Skeletal muscle cell (primary cell): ENCODE measurements at places on chromosomes 1 and 21.

DNA sequence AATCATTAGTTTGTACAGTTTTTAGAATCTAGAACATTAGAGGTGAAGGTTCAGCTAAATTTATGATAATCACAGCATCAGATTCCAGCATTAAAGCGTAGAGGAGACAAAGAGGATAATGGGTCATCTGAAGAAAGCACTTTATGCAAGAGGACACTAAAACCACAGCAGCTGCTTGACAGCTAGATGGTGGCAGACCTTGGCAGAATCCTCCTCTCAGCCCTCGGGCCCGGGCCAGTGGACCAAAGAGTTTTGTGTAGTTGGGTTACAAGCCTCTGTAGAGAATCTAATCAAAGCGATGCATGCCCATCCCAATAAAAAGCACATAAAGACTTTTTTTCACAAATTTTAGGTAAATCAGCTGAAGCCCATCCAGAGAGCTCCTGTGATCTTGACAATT lies 59.4 kb downstream of the AK5 start:
- DNase-seq: no peak

GRCh38 chr1:203065986-203066385 lies 19.8 kb downstream of the MYOG start:
- DNase-seq: no peak

DNA sequence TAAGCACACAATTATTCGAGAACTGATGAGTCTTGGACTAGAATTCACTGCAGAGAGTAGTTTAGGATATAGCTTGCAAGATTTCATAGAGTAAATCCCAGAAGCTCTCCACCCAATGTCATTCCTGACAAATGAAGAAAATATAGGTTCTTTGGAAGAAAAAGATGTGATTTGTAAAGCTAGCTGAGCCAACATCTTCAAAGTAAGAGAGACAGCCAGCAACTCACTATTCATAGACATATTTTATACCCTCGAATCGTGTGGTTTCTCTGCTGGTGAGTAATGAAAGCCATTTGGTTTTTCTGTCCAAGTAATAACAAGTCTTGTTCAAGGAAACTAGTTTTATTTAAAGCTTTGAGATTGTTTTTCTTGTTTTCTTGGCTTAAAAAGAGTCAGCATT lies 165.7 kb upstream of the SYT6 start:
- peak; percentile 35 for DNase-seq

- DNase-seq: no peak
Observed at GRCh38 chr21:32332463-32332951, 33.9 kb downstream of the MRAP start.

- no peak for DNase-seq
Observed at GRCh38 chr1:67217417-67217816, 51.2 kb downstream of the IL23R start.

- no peak for DNase-seq
Observed at GRCh38 chr1:241608379-241609033, 31.7 kb downstream of the CHML start.

GRCh38 chr21:41713495-41714281 lies 53.2 kb downstream of the RIPK4 start:
- no peak for DNase-seq

GRCh38 chr1:92367496-92367895 lies 68.6 kb downstream of the RPAP2 start:
- DNase-seq: no peak

- DNase-seq: no peak
Observed at GRCh38 chr1:58741678-58742553, 41.9 kb downstream of the JUN start.

GRCh38 chr1:180566495-180566894 lies 7.7 kb downstream of the OVAAL start:
- no peak for DNase-seq

DNA sequence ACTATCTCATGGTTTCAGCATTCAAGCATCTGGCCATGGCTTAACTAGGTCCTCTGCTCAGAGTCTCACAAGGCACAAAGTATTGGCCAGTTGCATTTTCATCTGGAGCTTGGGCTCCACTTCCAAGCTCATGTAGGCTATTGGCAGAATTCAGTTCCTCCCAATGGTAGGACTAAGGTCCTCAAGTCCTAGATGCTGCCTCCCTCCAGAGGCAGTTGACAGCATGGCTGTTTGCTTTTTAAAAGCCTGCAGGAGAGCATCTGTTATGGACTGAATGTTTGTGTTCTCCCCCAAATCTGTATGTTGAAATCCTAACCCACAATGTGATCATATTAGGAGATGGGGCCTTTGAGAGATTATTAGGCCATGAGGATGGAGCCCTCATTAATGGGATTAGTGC lies 38.0 kb upstream of the HLX start:
- no peak for DNase-seq

DNA sequence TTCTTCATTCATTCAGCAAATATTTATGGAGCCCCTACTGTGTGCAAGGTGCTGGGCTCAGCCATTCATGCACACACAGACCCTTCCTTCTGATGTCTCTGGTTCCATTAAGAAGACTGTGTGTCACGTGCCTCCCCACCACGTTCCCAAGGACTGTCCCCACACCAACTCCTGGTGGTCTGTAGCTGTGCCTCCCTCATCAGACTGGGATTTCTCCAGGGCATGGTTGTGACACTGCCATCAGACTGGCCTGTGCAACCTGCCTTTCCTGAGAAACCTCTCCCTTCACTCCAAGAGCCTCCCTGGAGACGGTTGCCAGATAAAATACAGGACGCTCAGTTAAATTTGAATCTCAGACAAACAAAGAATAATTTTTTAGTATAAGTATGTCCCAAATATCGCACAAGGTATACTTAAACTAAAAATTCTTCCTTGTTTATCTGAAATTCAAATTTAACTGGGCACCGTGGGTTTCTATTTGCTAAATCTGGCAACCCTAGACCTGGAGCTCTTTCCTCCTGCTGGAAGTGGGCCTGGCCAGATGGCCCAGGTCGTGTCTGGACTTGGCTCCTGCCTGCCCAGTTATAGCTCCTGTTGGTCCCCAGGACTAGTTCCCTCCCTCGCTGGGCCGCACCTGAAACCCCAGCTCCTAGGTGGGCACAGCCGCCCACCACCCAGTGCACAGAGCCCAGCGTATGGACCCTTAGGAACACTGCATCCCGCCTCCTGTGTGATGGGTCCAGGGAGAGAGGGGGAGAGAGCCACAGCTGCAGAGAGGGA lies 76.9 kb downstream of the RAP1GAP start:
- DNase-seq: no peak

DNA sequence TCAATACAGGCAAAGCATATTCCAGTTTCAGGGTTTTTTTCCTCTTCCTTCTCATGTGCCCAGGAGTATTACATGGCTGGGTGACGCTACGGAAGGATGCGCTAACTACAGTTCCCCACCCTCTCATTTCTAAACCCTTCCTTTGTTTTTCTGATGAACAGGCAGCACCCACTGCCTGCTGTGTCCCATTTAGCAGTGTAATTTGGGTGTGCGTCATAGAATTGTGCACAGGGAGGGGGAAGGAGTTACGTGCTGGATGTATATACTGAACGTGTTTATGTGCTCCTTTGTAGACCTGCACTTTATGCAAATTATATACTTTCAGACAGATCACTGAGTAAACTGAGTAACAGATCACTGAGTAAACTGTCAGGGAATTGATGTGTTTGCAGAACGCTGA lies 44.5 kb downstream of the ELAPOR1 start:
- DNase-seq: no peak

- no peak for DNase-seq
Observed at GRCh38 chr1:207058252-207058651, 5.2 kb downstream of the PFKFB2 start.

DNA sequence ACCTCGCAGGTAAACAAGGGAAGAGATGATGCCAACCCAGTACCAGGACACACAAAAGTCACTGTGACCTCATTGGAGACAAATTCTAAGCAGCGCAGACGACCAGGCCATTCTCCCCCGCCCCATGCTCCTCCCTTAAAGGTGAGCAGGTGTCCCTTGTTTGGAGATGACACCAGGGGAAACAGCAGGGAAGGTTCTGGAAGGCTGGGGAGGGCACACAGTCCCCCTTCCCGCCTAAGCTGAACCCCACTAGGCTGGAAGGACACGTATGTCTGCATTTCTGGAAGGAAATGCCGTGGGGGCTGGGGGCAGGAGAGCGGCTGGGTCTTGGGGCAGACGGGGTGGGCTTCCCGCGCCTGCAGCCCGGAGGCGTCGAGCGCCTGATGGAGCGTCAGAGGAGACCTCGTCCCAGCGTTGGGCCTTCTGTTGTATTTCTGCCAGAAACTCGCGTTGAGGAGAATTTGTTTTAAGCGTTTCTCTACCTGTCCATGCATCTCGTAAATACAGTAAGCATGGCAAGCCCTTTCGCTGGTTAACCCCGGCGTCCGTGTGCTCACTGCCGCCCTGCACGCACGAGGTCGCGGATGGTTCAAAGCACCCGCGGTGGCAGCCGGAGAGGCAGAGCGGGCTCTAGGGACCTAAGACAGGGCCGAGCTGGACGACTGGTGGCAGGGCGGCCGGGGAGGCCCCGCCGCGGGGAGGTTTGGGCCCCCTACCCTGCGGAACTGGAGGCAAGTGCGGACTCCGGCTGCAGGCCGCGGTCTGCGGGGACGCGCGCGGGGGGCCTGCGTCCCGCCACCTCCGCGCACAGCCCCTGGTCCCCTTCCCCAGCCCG lies 1.2 kb upstream of the LHX4 start:
- no peak for DNase-seq

GRCh38 chr1:17916702-17917101 lies 161.6 kb downstream of the ACTL8 start:
- no peak for DNase-seq

- no peak for DNase-seq
Observed at GRCh38 chr1:34178072-34178471, 1.4 kb downstream of the C1orf94 start.

- DNase-seq: no peak
Observed at GRCh38 chr1:207218512-207219362, 102.7 kb upstream of the CD55 start.

GRCh38 chr1:68287241-68287640 lies 54.9 kb upstream of the WLS start:
- no peak for DNase-seq

DNA sequence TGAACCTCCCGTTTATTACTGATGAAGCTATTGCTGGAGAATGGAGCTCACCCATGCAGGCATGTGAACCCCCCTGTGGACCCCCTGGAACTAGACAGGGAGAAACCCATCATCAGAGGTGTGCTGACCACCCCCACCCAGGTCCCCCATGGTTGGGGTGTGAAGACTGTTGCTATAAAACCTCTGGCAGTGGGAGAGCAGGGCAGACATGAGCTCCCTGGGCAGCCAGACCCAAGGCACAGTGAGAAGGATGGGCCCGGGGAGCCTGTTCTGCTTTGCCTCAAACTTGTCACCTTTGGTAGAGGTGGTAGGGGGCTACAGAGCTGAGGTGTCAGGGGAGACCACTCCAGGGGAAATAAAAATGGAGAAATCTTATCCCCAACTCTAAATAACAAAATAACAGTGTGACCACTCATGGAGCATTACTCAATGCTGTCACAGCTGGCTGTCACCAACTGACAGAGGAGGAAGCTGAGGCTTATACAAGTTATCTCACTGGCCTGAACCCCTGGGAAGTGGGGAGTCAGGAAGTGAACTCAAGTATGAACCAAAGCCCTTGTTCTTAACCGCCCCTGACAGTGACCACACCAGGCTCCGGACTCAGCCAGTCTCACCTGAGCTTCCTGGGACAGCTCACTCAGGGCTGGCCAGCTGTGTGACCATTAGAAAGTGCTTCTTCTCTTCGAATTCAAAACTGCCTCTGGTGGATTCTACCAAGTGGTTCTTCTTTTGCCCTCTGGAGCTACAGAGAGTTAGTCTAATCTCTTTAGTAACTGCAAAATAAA lies 698.8 kb downstream of the MATN1 start:
- DNase-seq: no peak

DNA sequence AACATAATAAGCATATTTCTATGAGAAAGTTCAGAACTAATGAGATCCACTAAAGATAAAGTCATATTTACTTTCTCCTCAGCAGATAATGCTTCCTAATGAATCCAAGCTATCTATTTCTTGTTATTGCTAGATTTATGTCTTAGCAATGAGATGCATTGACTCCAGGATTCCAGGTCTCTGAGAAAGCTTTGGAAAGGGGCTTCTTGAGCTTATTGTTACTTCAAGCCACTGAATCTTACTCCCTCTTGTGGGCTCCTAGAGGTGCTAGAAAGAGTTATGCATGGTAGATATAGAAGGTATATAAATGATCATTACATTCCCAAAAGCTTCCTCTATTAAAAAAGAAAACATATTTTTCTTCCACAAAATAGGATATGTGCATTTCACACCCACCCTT lies 246.4 kb upstream of the ADAMTS5 start:
- DNase-seq: no peak

GRCh38 chr1:186511761-186512637 lies 51.1 kb upstream of the PDC start:
- no peak for DNase-seq

- no peak for DNase-seq
Observed at GRCh38 chr21:41766883-41767605, at the start of gene RIPK4. Gene RIPK4, minus strand, starts transcription at chr21:41767052. Its CDS starts 11 bp downstream, at chr21:41767041.

GRCh38 chr1:234229581-234230387 lies 143.5 kb upstream of the COA6 start:
- no peak for DNase-seq

DNA sequence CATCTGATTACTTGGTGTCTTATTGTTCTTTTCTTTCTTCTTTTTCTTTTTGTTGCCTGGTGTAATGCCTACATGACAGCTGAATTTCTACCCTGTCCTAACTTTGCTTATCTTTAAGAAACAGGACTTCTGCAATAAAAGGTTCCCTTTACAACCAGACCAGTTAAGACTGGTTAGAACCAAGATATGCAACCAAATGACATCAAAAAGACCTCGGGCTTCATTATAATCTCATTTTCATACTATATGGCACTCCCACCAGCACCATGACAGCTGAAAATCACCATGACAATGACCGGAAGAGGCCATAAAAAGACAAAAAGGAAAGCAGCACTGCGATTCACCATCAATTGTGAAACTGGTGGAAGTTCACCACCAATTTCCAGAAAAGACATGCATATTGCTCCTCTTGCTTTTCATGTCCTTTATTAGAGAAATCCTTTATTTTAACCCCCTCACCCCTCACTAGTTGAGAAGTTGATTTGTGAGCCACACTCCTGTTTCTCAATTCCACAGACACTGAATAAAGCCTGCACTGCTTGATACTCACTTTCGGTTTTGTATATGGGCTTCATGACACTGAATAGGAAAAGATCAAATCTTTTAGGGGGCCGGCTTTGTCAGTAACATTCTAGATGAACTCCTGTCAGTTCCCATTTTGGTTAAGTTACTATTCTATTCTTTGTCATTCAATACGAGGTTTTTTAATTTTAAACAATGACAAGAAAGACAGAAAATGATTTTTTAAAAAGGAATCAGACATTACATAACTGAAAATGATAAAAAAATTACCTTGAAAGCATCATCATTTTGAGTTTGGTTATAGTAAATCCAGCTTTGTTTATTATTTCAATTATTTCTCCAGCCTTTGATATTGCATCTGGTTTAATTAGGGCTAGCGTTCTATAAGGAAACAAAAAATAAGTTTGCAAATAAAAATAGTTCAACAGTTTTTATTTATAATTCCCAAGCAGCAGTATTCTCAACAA lies 58.1 kb downstream of the NME7 start:
- no peak for DNase-seq
